ENCODE measurements at places on chromosomes 11 and 22.

GRCh38 chr11:114110123-114110522 is 50.6 kb downstream of the ZBTB16 start:
- no peak for DNase-seq

DNA sequence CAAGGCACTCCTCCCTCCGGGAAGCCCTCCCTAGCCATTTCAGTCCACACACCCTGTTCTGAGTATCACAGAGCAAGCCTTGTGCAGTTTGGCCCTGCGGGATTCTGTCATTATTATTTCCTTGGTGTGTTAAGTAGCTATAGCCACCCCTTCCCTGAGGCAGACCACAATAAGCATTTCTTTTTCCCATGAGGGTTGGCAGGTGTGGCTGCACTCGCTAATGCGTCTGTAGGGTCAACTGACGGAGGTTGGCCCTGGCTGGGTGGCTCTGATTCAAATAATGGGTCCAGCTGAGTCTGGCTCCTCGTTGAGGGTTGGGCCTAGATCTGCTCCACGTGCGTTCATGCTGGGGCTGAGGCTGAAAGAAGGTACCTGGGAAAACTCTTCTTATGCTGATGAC is 5.1 kb downstream of the F2 start:
- no peak for DNase-seq

- DNase-seq: no peak
Measured at GRCh38 chr11:72688929-72689328, 14.7 kb upstream of the PDE2A start.

DNA sequence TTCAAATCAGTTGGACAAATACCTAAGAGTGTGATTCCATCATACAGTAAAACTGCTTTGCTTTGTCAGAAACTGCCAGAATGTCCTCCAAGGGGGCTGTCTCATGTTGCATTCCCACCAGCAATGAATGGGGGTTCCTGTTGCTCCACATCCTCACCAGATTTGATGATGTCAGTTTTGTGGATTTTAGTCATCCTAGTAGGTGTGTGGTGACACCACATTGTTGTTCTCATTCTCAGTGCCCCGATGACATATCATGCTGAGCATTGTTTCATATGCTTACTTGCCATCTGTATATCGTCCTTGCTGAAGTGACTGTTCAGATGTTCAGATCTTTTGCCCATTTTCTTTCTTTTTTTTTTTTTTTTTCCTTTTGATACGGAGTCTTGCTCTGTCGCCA is 37.0 kb downstream of the CDPF1 start:
- no peak for DNase-seq

DNA sequence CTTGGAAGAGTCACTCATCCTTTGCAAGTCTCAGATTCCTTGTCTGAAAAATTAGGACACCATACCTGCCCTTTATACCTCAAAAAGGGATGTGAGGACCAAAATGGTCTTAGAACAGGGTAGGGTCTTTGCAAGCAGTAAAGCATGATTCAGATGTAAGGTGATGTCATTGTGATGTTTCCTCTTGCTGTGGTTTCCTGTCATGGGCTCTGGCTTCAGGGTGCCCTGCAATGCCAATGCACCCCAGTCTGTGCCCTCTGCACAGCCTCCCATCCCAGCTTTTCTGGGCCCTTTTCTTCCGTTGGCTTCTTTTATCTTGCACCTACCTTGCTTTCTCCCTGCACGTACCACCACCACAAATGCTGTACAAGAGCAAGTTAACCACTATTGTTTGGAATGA is 87.8 kb upstream of the NNMT start:
- DNase-seq: peak; percentile 66

- no peak for DNase-seq
Measured at GRCh38 chr11:70210051-70210501, 7.0 kb downstream of the FADD start.

DNA sequence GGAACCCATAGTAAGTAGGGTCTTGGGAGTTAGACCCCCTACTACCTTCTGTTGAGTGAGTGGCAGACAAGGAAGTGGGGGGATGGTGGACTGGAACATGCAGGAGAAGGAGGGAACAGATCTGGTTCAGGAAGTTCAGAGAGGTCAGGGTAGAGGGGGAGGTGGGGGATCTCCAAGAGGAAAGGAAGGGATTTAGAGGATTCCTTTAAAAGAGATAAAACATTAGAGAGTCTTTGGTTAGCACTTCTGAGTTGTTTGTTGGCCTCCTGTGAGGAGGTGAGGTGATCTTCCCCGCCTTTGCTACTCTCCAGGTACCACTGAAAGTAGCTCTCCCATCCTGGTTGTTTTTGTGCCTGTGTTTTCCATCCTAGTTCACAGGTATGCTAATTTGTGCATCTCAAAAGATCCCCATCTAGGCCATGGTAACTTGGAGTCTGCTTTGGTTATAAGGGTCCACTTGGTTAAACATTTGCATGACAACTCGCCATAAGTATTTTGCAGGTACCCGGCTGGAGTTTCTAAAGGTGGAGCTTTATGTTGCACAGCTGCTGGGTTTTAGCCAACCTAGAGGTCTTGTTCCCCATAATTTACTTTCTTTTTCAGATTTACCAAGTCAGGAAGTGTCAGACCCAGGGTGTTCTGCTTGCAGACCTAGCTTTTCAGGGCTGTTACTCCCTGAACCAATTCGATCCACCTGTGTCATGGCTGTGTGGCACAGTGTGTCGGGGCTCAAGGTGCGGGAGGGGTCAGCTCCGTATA is 79.3 kb upstream of the SORL1 start:
- DNase-seq: peak; percentile 25

- no peak for DNase-seq
Measured at GRCh38 chr11:103016031-103016430, 60.5 kb upstream of the MMP13 start.

- DNase-seq: no peak
Measured at GRCh38 chr11:77876045-77876444, 55.1 kb downstream of the AAMDC start.

DNA sequence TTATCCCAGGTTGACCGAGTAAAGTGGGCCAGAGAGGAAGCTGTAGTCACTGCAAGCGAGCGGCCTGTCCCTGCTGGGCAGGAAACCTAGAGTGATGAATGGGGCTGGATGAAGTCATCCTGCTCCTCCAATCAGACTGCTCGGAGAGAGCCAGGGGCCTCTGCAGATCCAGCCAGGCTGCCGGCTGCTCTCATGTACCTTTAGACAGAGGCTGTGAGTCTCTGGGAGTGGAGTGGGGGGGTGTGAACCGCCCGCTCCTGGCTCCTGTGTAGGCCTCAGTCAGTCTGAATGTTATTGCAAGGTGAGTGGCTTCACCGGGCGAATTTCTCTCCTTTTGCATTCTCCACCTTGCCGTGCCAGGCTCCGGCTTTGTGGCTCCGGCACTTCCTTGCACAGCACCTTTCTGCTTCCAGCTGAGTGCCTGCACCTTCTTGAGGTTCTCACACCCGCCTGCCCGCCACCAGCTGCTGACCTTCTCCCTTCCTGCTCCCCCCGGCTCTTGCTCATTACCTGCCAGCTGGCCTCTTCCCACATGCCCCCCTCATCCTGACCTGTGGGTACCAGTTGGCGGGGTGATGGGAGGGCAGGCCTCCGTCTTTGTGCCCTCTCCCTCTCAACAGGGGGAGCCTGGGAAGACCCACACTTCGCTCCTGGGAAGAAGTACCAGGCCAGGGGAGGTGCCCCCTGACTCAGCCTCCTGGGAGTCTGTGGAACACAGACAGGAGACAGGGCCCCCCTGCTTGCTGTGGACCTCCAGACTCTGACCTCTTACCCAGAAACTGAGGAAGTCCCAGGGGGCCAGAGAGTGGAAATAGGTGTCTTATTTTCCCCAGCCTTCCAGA is 79.9 kb downstream of the GRAMD1B start:
- DNase-seq: no peak

- DNase-seq: no peak
Measured at GRCh38 chr11:131766637-131767036, 396.2 kb downstream of the NTM start.

DNA sequence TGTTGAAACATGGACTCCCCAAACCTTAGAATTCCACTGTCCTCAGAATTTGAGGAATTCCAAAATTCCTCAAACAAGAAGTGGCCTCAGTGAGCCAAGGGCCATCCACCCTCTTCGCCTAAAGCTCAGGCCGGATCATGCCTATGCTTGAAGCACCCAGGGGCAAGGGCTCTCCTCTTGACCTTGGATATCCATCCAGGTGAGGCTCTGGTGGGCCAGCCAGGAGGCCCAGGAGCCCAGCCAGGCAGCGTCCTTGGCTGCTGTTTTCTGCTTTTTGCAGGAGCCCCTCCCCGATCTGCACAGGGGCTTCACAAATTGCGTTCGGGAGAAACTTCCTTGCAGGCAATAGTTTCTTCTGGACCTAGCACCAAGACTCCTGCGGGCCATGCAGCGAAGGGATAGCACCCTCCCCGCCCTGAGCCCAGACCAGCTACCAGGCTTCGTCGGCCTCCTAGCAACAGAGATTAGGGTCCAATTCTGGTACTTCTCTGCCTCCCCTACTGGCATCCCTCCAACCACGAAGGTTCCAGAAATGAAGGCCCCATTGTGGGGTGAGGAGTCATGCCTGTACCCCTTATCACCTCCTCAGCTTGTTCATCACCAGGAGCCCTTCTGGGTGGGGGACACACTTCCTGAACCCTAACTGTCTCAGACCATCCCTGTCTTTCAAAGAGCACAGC is 2.0 kb downstream of the PHLDA2 start:
- DNase-seq: no peak

GRCh38 chr11:95338430-95338991 is 107.5 kb upstream of the SESN3 start:
- no peak for DNase-seq

DNA sequence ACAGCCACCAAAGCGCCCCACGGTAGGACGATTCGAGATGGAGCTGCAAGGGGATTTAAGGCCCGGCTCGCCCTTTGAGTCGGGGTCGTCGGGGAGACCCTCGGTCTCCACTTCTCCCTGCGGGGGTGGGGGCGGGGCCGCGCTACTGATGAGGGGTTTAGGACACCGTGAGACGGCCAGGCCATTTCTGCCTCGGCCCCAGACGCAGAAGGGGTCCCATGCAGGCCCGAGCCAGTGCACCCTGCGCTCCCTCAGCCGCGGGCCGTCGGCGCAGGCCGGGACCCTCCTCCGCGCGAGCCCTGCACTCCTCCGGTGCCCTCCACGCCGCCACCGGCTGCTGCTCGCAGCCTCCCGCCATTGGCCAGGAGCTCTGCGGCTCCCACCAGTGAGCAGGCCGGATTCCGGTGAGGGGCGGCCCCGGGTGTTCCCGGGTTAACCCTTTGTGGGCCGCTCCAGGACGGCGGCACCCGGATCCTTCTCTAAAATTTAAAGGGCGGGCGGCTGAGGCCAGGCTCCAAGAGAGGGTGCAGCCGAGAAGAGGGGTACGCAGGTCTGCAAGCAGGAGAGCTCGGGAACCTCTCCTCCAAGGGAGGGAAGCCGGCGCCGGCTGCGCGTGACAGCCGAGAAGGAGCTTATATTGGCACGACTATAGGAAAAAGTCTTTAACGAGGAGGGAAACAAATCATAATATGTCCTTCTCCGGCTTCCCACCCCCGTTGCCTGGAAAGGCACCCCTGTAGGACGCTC is 18.0 kb downstream of the CREB3L1 start:
- peak; percentile 83 for DNase-seq

DNA sequence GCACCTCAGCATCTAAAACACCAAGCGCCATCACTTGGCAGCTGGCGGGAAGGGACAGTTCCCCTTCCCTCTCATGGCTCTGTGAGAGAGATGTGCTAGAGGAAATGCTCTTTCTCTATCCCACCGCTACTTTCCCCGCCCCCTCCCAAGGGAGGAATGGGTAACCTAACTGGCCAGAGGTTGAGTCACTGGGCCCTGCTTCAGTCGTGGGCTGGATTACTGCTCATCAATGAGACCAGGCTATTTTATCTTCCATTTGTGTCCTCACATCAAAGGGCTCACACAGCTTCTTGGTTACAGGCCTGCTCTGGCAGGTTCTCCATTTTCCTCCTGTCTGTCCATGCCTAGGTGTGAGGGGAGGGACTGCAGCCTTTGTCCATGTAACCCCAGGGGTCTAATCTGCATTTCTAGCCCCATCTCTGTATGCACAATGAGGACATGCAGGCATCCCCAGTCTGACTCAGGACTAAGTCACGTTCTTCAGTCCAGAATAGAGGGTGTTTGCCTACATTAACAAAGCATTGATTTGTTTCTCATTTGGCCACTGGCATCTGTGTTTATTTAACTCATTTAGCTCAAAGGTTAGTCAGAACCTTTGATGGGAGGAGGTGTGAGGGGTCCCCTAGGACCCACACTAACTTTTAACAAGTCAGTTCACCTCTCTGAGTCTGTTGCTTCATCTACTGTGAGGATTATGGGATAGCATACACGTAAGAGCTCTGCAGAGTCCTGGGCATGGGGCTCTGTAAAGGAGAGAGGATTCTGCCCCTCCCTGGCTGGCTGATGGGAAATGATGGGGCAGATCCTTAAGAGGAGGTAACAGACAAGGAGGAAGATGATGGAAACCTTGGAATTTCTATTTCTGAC is 99.1 kb downstream of the XRRA1 start:
- DNase-seq: no peak

GRCh38 chr22:23115825-23116494 is 25.8 kb downstream of the RSPH14 start:
- no peak for DNase-seq

DNA sequence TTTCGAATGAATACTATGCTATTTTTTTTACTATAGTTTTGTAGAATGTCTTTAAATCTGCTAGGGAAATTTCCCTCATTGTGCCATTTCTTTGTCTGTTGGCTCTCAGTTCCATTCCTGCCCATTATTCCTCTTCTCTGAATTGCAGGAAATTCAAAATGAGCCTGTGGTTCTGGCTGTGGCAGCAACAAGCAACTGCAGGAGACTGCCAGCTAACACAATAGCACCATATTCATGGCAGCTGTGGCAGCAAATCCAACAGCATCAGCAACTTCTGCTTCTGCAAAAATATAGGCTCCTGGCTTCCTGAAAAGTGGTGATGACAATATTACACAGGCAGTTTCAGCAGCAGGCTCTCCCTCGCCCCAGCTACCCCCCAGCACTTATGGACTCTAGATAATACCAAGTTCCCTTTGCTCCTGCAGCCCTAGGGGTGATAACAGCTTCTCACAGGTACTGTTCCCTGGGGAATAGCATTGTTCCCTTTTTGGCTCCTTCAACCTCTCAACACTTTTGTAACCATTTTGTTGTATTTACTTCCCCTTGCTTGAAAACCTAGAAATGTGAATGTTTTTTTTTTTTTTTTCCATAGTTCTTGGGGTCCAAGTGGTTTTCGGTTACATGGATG is 9.3 kb downstream of the PATE4 start:
- no peak for DNase-seq

GRCh38 chr22:45949891-45950290 is 27.1 kb downstream of the WNT7B start:
- DNase-seq: no peak

GRCh38 chr11:108734956-108735559 is 70.2 kb downstream of the DDX10 start:
- no peak for DNase-seq

- DNase-seq: no peak
Measured at GRCh38 chr11:68473693-68474092, 13.1 kb downstream of the PPP6R3 start.

All from CD4-positive, alpha-beta T cell treated with Interleukin-6 for 4 hours (primary cell).